ENCODE measurements at places on chromosomes 1 and 21.

GRCh38 chr21:33394260-33394659 lies 9.0 kb upstream of the IFNGR2 start:
- no peaks in the 10 kb centered on the region for H3K36me3 ChIP-seq
- no peaks in the 10 kb centered on the region for H3K27me3 ChIP-seq
- peaks cover 74% of the 10 kb centered on the region for H3K4me1 ChIP-seq
- peak; percentile 33 for DNase-seq

- no peak for DNase-seq
- H3K36me3 ChIP-seq = no peaks in the 10 kb centered on the region
- no peak overlapping the region for H3K4me3 ChIP-seq
- H3K4me1 ChIP-seq = peaks cover 15% of the 10 kb centered on the region
Measured at GRCh38 chr21:44815852-44816628, 1.8 kb downstream of the SUMO3 start.

GRCh38 chr1:94275083-94275482 lies 37.7 kb upstream of the ARHGAP29 start:
- H3K27ac ChIP-seq = no peak overlapping the region
- no peaks in the 10 kb centered on the region for H3K36me3 ChIP-seq
- no peaks in the 10 kb centered on the region for H3K4me1 ChIP-seq
- DNase-seq = no peak

DNA sequence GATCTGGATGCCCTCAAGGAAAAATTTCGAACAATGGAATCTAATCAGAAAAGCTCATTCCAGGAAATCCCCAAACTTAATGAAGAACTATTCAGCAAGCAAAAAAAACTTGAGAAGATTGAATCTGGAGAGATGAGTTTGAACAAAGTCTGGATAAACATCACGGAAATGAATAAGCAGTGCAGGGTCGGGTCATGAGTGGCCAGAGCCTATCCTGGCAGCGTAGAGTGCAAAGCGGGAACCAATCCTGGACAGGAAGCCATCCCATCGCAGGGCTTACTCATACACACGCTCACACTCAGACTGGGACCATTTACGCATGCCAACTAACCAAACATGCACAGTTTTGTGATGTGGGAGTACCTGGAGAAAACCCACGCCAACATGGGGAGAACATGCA lies 43.1 kb downstream of the ZMYM1 start:
- H3K4me3 ChIP-seq = no peak overlapping the region
- H3K4me1 ChIP-seq = no peaks in the 10 kb centered on the region
- no peak for DNase-seq
- no peak overlapping the region for H3K27ac ChIP-seq
- H3K27me3 ChIP-seq = no peaks in the 10 kb centered on the region

DNA sequence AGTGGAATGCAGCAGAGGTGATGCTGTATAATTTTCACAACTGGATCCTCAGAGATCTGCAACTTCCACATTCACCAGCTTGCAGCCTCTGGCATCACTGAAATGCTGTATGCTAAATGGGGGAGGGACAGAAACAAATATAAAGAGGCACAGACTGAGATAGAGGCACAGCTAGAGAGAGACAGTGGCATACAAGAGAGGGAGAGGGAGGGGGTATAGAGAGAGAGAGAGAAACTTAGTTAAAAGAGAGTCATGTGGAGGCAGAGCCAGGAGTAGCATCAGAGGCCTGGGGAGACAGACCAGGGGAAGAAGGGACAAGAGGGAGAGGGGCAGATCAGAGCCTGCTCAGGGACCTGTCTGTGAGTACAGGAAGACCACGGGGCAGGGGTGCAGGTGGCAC lies 84.5 kb upstream of the GRIK3 start:
- no peaks in the 10 kb centered on the region for H3K4me1 ChIP-seq
- no peak overlapping the region for H3K4me3 ChIP-seq
- H3K27ac ChIP-seq = no peak overlapping the region
- H3K36me3 ChIP-seq = no peaks in the 10 kb centered on the region
- no peak for DNase-seq

DNA sequence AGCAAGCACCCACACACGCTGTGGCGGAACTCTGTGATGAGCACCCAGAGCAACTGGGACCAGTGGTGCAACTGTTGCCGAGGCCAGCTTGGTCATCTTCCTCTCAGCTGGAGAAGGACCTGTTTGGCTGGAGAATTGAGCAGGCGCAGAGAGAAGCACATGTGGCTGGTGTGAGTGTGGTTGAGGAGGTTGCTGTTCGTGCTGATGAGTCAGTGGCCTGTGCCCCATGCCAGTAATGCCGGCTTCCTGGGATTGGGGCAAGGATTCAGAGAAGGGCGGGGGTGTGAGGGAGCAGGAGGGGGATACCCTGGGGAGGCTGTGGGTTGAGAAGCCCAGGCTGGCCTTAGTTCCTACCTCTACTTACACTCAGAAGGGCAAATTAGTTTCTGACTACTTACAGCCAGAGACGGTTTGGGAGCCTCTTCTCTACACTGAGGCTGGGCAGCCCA lies 57.5 kb upstream of the EPS8L3 start:
- no peaks in the 10 kb centered on the region for H3K36me3 ChIP-seq
- DNase-seq = peak; percentile 68
- H3K4me3 ChIP-seq = no peak overlapping the region
- no peak overlapping the region for H3K27ac ChIP-seq
- H3K4me1 ChIP-seq = peaks cover 11% of the 10 kb centered on the region
